ENCODE measurements at places on chromosomes 3 and 15.

GRCh38 chr3:179961071-179961702 is 75.5 kb downstream of the PEX5L start:
- H3K36me3 ChIP-seq, result no peaks in the 10 kb centered on the region
- DNase-seq, result no peak
- no peak overlapping the region for H3K4me3 ChIP-seq
- no peak overlapping the region for H3K27ac ChIP-seq

DNA sequence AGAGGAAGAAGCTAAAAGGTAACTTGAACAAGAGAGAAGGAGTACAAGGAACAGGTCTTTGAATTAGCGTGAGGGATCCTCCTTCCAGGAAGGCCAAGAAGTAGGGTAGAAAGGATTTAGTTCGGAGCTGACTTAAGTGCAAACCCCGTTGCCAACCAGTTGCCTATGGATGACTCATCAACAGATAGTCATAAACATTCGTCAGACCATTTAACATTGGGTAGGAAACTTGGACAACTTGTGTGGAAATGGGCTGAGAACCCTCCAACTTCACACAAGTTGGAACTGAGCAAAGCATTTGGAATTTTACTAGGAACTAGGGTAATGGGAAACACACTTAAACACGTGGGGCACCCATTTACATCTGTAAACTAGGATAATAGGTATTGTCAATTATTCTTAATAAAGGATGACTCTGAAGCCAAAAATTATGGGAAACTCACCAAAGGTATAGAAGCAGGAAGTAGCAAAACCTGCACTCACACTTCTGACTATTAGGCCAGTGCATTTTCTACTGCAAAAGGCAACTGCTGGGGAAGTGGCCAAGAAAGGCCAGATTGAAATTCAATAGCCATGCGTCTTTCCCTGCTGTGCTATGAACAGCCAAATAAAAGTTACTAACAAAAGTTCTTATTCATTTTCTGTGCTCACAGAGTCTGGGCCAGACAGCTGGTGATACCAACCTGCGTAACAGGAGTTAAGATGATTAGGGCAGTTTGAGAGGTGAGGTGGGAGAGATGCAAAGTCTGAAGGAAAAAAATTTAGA is 174.5 kb upstream of the TMC3 start:
- H3K27ac ChIP-seq, result no peak overlapping the region
- H3K36me3 ChIP-seq, result no peaks in the 10 kb centered on the region
- DNase-seq, result no peak

DNA sequence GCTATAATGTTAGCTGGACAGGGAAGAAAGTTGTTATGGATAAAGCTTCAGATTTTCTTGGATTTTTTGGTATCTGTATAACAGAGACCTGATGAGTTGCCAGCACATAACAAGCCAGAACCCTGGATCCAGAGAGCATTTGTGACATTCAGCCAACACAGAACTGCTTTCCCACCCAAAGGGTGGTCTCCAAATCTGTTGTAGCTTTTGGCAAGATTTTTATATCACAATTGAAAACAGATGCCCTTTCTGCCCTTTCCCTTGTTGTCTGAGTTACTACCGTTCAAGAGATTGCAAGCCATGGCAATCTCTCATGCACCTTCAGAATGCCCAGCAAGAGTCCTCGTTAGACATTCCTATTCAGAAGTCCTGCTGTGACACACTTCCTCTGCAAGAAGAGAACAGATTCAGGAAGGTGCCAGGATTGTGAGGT is 107.6 kb upstream of the FGF7 start:
- H3K27me3 ChIP-seq, result no peaks in the 10 kb centered on the region
- H3K36me3 ChIP-seq, result peaks cover 24% of the 10 kb centered on the region
- no peak overlapping the region for H3K27ac ChIP-seq

- no peak for DNase-seq
- no peaks in the 10 kb centered on the region for H3K27me3 ChIP-seq
- H3K4me3 ChIP-seq, result no peak overlapping the region
- no peaks in the 10 kb centered on the region for H3K36me3 ChIP-seq
- no peak overlapping the region for H3K27ac ChIP-seq
- H3K4me1 ChIP-seq, result peaks cover 22% of the 10 kb centered on the region
Observed at GRCh38 chr15:68644083-68644904, 65.5 kb downstream of the CORO2B start.

DNA sequence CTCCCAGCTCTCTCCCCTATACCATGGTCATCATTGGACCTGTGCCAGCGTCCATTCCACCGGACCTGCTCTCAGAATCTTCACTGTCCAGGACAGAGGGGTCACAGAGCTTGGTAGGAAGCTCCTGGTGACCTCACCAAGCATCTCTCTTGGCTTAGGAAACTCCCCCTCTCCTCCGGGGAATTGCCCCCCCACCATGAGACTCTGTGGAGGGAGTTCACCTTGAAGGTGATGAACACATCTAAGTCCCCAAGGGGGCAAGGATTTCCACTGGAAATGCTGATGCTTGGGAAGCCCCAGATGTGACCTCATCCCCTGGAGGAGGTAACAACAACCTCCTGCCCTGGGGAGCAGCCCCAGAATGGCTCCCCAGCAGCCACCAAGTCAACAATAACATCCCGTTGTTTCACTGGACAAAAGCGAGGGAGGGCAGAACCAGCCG is 3.2 kb downstream of the SEMA7A start:
- DNase-seq, result no peak
- peak overlapping the region; percentile 59 for H3K4me3 ChIP-seq
- peaks cover 6% of the 10 kb centered on the region for H3K4me1 ChIP-seq
- no peak overlapping the region for H3K27ac ChIP-seq
- no peaks in the 10 kb centered on the region for H3K36me3 ChIP-seq

- no peaks in the 10 kb centered on the region for H3K4me1 ChIP-seq
- H3K36me3 ChIP-seq, result no peaks in the 10 kb centered on the region
- H3K4me3 ChIP-seq, result no peak overlapping the region
- no peak overlapping the region for H3K27ac ChIP-seq
- H3K27me3 ChIP-seq, result no peaks in the 10 kb centered on the region
- DNase-seq, result no peak
Observed at GRCh38 chr3:8201886-8202285, 299.7 kb upstream of the LMCD1 start.

- H3K27me3 ChIP-seq, result no peaks in the 10 kb centered on the region
- peak overlapping the region; percentile 51 for H3K27ac ChIP-seq
- H3K4me3 ChIP-seq, result no peak overlapping the region
- no peak for DNase-seq
Observed at GRCh38 chr15:64809649-64810496, 15.6 kb downstream of the PIF1 start.

- no peak overlapping the region for H3K27ac ChIP-seq
- H3K4me1 ChIP-seq, result no peaks in the 10 kb centered on the region
- H3K4me3 ChIP-seq, result no peak overlapping the region
- no peak for DNase-seq
- H3K27me3 ChIP-seq, result no peaks in the 10 kb centered on the region
- H3K36me3 ChIP-seq, result no peaks in the 10 kb centered on the region
Observed at GRCh38 chr3:24562895-24563294, 68.2 kb upstream of the THRB start.

GRCh38 chr3:189137416-189137815 is 34.4 kb upstream of the TPRG1 start:
- no peaks in the 10 kb centered on the region for H3K27me3 ChIP-seq
- H3K4me3 ChIP-seq, result no peak overlapping the region
- peaks cover 10% of the 10 kb centered on the region for H3K4me1 ChIP-seq
- no peaks in the 10 kb centered on the region for H3K36me3 ChIP-seq

- no peaks in the 10 kb centered on the region for H3K27me3 ChIP-seq
- no peak for DNase-seq
- no peak overlapping the region for H3K27ac ChIP-seq
Observed at GRCh38 chr3:168801794-168802193, 706.1 kb upstream of the GOLIM4 start.

- H3K36me3 ChIP-seq, result no peaks in the 10 kb centered on the region
- H3K27me3 ChIP-seq, result no peaks in the 10 kb centered on the region
- no peak overlapping the region for H3K27ac ChIP-seq
Observed at GRCh38 chr3:176147251-176147650, 1050.0 kb downstream of the TBL1XR1 start.

- H3K27me3 ChIP-seq, result no peaks in the 10 kb centered on the region
- no peaks in the 10 kb centered on the region for H3K4me1 ChIP-seq
- no peak overlapping the region for H3K4me3 ChIP-seq
- no peak for DNase-seq
- no peaks in the 10 kb centered on the region for H3K36me3 ChIP-seq
Observed at GRCh38 chr3:79362571-79363270, 405.1 kb downstream of the ROBO1 start.

DNA sequence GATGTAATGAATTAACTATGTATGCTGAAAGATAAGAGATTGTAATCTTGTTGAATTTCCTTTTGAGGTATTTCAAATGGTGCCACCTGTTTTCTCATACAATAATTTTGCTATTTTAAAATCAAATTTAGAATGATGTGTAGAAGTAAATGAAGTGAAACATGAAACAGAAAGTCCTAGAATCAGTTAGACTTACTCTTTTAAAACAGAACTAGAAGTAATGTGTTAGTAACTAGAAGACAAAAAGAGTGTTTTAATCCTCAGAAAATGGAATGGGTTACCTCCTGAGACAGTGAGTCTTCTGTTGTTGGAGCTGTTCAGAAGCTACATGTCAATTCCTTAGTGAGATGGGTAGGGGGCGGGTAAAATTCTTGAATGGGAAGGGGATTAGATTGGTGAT is 8.1 kb upstream of the MAP2K5 start:
- H3K27me3 ChIP-seq, result no peaks in the 10 kb centered on the region
- DNase-seq, result no peak
- H3K4me3 ChIP-seq, result no peak overlapping the region
- H3K27ac ChIP-seq, result no peak overlapping the region

GRCh38 chr15:47844437-47844836 is 127.1 kb downstream of the SEMA6D start:
- no peak for DNase-seq
- no peaks in the 10 kb centered on the region for H3K27me3 ChIP-seq
- no peaks in the 10 kb centered on the region for H3K36me3 ChIP-seq
- H3K4me3 ChIP-seq, result no peak overlapping the region

GRCh38 chr3:58353722-58354553 is 21.2 kb downstream of the PXK start:
- H3K4me3 ChIP-seq, result no peak overlapping the region
- no peak for DNase-seq
- peaks cover 13% of the 10 kb centered on the region for H3K4me1 ChIP-seq
- no peak overlapping the region for H3K27ac ChIP-seq
- H3K27me3 ChIP-seq, result no peaks in the 10 kb centered on the region

GRCh38 chr3:153414982-153415381 is 253.0 kb downstream of the RAP2B start:
- H3K27ac ChIP-seq, result no peak overlapping the region
- no peaks in the 10 kb centered on the region for H3K27me3 ChIP-seq
- H3K4me1 ChIP-seq, result no peaks in the 10 kb centered on the region
- H3K36me3 ChIP-seq, result peaks cover 7% of the 10 kb centered on the region

DNA sequence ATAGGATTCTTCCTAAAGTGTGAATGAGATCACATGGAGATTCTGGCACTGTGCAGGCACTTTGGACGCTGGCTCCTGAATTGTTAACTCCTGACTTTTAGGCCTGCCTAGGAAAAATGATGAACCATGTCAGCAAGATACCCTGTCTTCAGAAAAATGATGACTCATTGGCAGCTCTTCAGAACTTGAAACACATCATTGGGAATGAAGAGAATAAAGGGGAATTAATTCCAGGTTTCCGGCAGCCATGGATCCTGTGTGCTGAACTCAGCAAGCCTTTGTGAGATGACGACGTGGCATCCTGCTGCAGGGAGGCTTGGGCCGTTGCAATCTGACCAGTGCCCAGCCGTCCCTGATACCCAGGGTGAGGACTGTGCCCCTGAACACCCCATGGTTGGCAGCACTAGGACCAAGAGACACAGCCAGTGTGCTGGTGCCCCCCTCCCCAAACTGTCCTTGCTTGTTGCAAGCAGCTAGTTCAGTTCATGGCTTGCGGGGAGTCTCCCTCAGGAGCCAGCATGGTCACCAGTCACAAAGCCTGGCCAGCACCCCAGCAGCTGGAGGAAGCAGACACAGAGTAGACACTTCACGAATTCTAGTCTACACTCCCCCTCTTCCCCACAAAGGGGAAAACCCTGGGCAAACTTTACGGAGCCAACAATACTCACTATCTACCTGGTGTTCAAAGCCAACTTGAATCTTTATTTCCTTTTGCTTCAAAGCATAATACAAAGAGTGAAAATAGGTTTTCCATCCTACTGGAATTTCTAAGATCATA is 7.8 kb upstream of the LIPC start:
- H3K36me3 ChIP-seq, result no peaks in the 10 kb centered on the region
- DNase-seq, result no peak
- H3K27ac ChIP-seq, result no peak overlapping the region
- peaks cover 10% of the 10 kb centered on the region for H3K4me1 ChIP-seq
- H3K27me3 ChIP-seq, result no peaks in the 10 kb centered on the region
- no peak overlapping the region for H3K4me3 ChIP-seq

GRCh38 chr3:87413814-87414213 is 137.4 kb upstream of the POU1F1 start:
- no peak for DNase-seq
- H3K36me3 ChIP-seq, result no peaks in the 10 kb centered on the region
- no peak overlapping the region for H3K4me3 ChIP-seq
- no peak overlapping the region for H3K27ac ChIP-seq
- H3K27me3 ChIP-seq, result no peaks in the 10 kb centered on the region
- H3K4me1 ChIP-seq, result no peaks in the 10 kb centered on the region

- H3K4me1 ChIP-seq, result peaks cover 19% of the 10 kb centered on the region
- H3K4me3 ChIP-seq, result no peak overlapping the region
Observed at GRCh38 chr3:154973851-154974250, 106.3 kb upstream of the MME start.

DNA sequence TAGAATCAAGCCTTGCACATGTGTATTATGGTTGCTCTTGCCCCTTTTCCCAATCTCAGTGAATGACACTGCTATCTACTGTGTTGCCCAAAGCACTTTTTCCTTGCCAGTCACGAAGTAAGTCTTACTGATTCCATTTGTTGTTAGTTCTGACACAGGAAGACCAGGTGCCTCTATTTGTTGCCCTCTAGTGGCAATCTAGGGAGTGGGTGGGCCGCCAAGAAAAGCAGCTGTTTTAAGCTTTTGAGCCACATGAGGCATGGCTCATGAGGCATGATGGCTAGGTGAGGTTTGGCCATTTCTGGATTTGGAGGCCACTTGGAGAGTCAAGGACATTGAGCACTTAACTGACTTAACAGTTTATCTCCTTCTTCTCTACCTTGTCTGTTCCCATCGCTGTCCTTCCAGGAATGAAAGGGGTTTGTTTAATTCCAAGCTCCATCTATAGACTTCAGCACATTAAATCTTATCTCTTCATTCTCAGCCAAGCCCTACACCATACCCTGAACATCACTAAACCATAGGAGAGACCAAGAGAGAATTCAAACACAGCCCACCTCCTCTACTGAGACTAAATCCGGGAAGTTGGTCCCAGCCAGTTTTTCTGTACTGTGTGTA is 103.1 kb downstream of the HCN4 start:
- no peak for DNase-seq
- H3K36me3 ChIP-seq, result no peaks in the 10 kb centered on the region
- no peak overlapping the region for H3K27ac ChIP-seq
- H3K27me3 ChIP-seq, result no peaks in the 10 kb centered on the region
- H3K4me3 ChIP-seq, result no peak overlapping the region

GRCh38 chr3:14946739-14947099 is 664 bp upstream of the NR2C2 start:
- peaks cover 15% of the 10 kb centered on the region for H3K4me1 ChIP-seq
- DNase-seq, result no peak
- H3K36me3 ChIP-seq, result peaks cover 12% of the 10 kb centered on the region
- peak overlapping the region; percentile 94 for H3K4me3 ChIP-seq
